ENCODE measurements at places on chromosomes 5 and 9.

DNA sequence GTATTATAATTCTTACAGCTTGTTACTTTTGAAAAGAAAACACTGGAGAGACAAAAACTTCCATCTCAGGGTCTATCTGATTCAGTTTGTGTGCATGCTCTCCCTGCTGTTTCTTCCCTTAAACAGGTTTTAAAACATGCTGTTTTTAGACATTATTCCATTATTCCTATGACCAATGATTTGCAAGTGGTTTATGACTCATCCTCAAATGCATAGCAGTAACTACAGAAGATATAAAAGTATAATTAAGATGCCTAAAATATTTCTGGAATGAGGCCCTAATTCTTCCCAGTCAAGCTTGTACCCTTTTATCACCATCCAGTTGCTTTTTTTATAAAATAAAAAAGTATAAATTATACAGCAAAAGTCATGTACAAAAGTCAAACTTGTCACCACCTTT, 3.7 kb downstream of the DTWD2 start:
- H3K4me1 ChIP-seq: no peaks in the 10 kb centered on the region
- DNase-seq: no peak
- no peaks in the 10 kb centered on the region for H3K27me3 ChIP-seq
- H3K27ac ChIP-seq: no peak overlapping the region
- H3K36me3 ChIP-seq: no peaks in the 10 kb centered on the region

DNA sequence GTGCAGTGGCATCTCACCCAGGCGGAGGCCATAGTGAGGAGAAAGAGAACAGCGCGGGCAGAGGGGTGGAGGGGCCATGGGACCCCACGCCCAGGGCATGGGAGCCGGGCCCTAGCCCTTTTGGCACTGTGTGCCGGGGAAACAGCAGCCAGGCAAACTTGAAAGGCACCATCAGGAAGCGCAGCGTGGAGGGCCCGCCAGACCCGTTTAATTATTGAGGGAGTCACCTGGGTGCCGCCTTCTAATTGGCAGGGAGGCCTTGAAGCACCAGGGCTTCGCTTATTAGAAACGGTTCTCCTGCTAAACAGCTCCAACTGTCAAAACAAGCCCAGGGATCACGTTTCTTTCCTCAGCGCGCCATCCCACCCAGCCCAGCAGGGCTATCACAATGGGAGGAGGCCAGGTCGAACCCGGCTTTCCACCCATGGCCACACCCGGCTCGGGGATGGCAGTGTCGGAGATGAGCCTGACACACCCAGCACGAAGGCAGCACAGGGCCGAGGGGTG, 104.6 kb upstream of the SARDH start:
- H3K27ac ChIP-seq: no peak overlapping the region
- no peaks in the 10 kb centered on the region for H3K36me3 ChIP-seq
- no peak for DNase-seq
- H3K4me3 ChIP-seq: no peak overlapping the region
- no peaks in the 10 kb centered on the region for H3K27me3 ChIP-seq

- no peaks in the 10 kb centered on the region for H3K36me3 ChIP-seq
- no peaks in the 10 kb centered on the region for H3K4me1 ChIP-seq
- H3K4me3 ChIP-seq: peak overlapping the region; percentile 97
Measured at GRCh38 chr9:128553728-128554127, 1.3 kb downstream of the SPTAN1 start.

DNA sequence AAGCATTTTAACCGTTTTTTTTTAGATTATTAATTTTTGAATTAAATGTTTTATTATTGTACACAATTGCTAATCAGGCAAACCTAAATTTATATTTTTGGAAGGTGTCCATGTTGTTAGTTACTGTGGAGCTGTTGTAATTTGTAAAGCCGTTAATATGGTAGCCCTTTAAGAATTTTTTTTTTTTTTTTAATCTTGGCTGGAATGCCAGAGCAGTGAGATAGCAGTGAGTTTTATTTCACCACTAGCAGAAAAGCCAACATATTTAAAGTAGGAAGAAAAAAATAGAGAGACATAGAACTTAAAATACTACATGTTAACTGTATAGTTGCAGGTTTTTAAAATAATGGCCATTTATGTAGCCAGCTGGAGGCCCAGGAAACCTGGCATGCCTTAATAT, 35.3 kb upstream of the RNF20 start:
- no peak for DNase-seq
- H3K4me3 ChIP-seq: no peak overlapping the region
- H3K36me3 ChIP-seq: no peaks in the 10 kb centered on the region
- H3K27ac ChIP-seq: no peak overlapping the region

GRCh38 chr5:31443572-31443971, 88.3 kb downstream of the DROSHA start:
- no peaks in the 10 kb centered on the region for H3K4me1 ChIP-seq
- H3K27ac ChIP-seq: no peak overlapping the region
- H3K4me3 ChIP-seq: no peak overlapping the region

DNA sequence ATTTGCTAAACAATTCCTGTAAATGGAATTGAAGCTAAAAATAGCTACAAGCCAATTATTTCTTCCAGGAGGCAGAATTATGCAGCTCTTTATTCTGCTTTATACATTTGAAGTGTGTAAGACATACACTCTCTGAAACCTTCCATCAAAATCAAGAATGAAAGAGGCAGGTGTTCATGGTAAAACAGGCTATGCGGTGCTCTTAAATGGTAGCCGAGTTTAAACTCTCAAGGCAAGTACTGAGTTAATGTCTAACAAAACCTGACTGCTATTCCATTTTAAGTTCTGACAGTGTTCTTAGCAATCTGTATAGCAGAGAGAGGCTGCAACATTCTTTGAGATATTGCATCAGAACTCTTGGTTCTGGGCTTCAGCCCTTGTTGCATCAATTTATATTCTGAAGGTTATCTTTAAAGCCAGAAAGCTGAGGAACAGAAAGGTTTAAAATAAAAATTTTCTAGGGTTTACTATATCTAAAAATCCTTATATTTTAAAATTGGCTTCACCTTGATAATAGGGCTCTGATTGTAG, 248.3 kb upstream of the CCNG1 start:
- no peaks in the 10 kb centered on the region for H3K4me1 ChIP-seq
- no peak overlapping the region for H3K27ac ChIP-seq
- no peaks in the 10 kb centered on the region for H3K27me3 ChIP-seq
- no peak overlapping the region for H3K4me3 ChIP-seq
